ENCODE measurements at places on chromosomes 1 and 21. TPM values are rescaled to one million over a fixed set of nuclear protein-coding genes. Genes with fewer than 3 reads are reported as not detected.

DNA sequence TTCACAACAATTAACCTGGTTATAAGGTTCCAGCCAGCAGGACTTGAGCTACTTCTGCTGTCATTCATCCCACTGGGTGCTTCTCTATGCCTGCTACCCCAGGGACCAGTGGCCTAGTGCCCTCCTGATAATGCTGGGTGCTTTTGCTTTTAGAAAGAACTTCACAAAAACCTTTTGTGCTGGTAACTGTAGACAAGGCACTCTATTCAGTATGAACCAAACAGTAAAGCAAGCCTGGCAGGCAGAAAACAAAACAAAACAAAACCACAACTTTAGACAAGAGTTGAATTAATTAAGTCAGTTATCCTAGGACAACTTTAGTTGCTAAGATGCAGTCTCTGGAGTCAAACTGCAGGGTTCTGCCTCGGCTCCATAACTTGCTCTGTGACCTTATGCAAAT, 61.9 kb upstream of the ADGRL2 start:
- DNase-seq, result no peak
- no peaks in the 10 kb centered on the region for H3K4me1 ChIP-seq
- H3K27me3 ChIP-seq, result no peaks in the 10 kb centered on the region

Gene PWP2
- polyA plus RNA-seq, result 3.0 TPM

- H3K27ac ChIP-seq, result no peak overlapping the region
- H3K36me3 ChIP-seq, result peaks cover 25% of the 10 kb centered on the region
- no peak overlapping the region for H3K4me3 ChIP-seq
- H3K27me3 ChIP-seq, result no peaks in the 10 kb centered on the region
- H3K4me1 ChIP-seq, result peaks cover 3% of the 10 kb centered on the region
Observed at GRCh38 chr1:151984313-151984956, 9.2 kb downstream of the S100A10 start.

DNA sequence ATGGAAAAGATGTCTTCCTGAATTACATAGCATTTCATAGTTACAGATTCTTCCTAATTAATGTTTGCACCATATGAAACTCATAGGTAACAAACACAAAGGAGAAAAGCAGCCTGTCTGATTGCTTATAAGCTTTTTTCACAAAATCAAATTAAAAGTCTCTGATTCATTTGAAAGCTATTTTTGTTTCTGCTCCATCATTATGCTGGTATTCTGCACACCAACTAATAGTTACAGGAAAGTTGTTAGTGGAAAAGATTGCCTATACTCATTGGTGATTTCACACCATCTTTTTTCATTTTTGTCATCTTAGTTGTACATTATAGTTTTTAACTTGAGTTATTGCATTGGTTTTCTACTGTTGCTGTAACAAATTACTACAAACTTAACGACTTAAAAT, 70.0 kb downstream of the PRKAA2 start:
- no peak for DNase-seq
- no peaks in the 10 kb centered on the region for H3K36me3 ChIP-seq
- no peak overlapping the region for H3K4me3 ChIP-seq
- no peaks in the 10 kb centered on the region for H3K4me1 ChIP-seq

- H3K4me3 ChIP-seq, result no peak overlapping the region
- DNase-seq, result no peak
- H3K27me3 ChIP-seq, result no peaks in the 10 kb centered on the region
- no peak overlapping the region for H3K27ac ChIP-seq
Observed at GRCh38 chr1:118340928-118341910, 156.2 kb upstream of the SPAG17 start.

GRCh38 chr1:31785947-31786290, 21.8 kb upstream of the ADGRB2 start:
- peaks cover 55% of the 10 kb centered on the region for H3K4me1 ChIP-seq
- H3K4me3 ChIP-seq, result no peak overlapping the region
- H3K27ac ChIP-seq, result no peak overlapping the region
- DNase-seq, result no peak

Gene SDF4
- 94.8 TPM for polyA plus RNA-seq

Gene AVPR1B
- polyA plus RNA-seq, result not detected

Gene SYCP1
- not detected for polyA plus RNA-seq

Gene CELA3A
- not detected for polyA plus RNA-seq

Gene NMNAT1
- 7.2 TPM for polyA plus RNA-seq

GRCh38 chr1:226409392-226409791, 1.5 kb upstream of the PARP1 start:
- H3K27me3 ChIP-seq, result no peaks in the 10 kb centered on the region
- peaks cover 40% of the 10 kb centered on the region for H3K4me1 ChIP-seq
- no peak overlapping the region for H3K27ac ChIP-seq
- H3K4me3 ChIP-seq, result no peak overlapping the region
- H3K36me3 ChIP-seq, result no peaks in the 10 kb centered on the region

Gene GABRD
- not detected for polyA plus RNA-seq

DNA sequence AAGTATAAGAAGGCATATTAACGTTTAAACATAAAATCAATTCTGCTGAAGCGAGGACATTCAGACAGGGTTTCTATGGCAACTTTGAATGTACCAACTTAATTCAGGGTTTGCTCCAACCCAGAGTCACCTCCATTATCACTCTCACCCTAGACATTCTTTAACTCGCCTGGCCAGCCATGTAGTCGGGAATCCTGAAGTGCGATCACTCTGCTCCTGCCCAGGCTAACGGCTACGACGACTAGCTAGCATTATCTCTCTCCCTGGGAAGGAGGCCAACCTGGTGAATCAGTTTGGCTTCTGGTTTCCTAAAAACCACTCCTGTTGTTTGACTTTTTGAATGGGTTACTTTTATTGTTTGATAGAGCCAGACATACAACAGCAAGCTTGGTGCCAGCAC, 38.9 kb upstream of the ZBTB18 start:
- H3K4me1 ChIP-seq, result no peaks in the 10 kb centered on the region
- H3K36me3 ChIP-seq, result no peaks in the 10 kb centered on the region
- H3K27me3 ChIP-seq, result no peaks in the 10 kb centered on the region
- DNase-seq, result no peak

GRCh38 chr1:86987446-86987845, 73.0 kb downstream of the HS2ST1 start:
- no peaks in the 10 kb centered on the region for H3K36me3 ChIP-seq
- H3K27ac ChIP-seq, result peak overlapping the region; percentile 38
- H3K4me3 ChIP-seq, result no peak overlapping the region
- peaks cover 27% of the 10 kb centered on the region for H3K4me1 ChIP-seq
- no peaks in the 10 kb centered on the region for H3K27me3 ChIP-seq
- DNase-seq, result no peak

GRCh38 chr1:113935970-113936369, 6.8 kb downstream of the HIPK1 start:
- no peak overlapping the region for H3K4me3 ChIP-seq
- H3K36me3 ChIP-seq, result peaks cover 4% of the 10 kb centered on the region
- peaks cover 63% of the 10 kb centered on the region for H3K4me1 ChIP-seq

DNA sequence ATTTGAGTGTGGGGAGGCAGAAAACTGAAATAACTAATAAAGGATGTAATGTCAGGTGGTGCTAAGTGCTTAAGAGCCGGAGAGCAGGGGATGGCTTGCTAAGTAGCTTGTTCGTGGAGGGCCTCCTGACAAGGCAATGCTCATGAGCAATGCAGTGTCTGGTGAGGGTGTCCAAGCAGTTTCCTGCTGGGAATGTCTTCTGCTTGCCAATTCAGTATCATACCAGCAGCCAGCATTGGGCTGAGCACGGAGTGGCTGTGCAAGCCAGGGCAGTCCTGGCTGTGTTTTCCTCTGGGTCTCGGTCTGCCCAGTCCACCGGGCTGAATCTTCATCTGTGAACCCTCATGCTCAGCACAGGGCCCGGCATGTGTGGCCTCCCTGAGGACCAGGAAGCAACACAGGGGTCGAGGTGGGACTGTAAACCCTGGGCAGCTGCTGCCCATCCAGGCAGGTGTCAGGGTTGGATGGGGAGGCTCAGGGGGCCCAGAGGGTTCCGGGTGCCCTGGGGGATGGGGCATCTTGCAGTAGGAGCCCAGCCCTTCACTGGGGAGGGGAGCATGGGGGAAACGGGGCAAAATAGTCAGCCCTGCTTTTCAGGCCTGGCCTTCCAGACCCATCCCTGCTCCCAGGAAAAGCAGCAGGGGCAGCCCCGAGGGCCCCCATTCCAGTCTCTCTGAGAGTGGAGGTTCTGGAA, 27.5 kb downstream of the EDN2 start:
- peaks cover 5% of the 10 kb centered on the region for H3K27me3 ChIP-seq
- H3K4me3 ChIP-seq, result no peak overlapping the region
- H3K27ac ChIP-seq, result no peak overlapping the region

DNA sequence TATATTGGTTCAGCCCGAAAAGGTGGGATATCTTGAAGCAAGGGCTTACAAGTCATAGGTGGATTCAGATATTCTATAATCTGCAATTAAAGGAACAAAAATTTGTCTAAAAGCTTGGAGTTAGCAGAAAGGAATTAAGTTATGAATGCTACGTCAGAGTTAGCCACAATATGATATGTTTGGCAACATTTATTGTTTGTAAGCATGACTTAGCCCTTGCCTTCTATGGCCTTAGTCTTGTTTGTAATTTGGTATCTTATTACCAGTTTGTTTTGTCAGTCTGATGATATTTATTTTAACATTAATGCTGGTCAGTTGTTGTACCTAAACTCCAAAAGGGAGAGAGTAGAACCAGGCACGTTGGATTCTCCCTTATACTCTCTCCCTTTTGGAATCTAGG, 43.1 kb upstream of the SUCO start:
- no peak overlapping the region for H3K27ac ChIP-seq
- no peaks in the 10 kb centered on the region for H3K4me1 ChIP-seq
- H3K4me3 ChIP-seq, result no peak overlapping the region
- no peak for DNase-seq
- H3K36me3 ChIP-seq, result no peaks in the 10 kb centered on the region

DNA sequence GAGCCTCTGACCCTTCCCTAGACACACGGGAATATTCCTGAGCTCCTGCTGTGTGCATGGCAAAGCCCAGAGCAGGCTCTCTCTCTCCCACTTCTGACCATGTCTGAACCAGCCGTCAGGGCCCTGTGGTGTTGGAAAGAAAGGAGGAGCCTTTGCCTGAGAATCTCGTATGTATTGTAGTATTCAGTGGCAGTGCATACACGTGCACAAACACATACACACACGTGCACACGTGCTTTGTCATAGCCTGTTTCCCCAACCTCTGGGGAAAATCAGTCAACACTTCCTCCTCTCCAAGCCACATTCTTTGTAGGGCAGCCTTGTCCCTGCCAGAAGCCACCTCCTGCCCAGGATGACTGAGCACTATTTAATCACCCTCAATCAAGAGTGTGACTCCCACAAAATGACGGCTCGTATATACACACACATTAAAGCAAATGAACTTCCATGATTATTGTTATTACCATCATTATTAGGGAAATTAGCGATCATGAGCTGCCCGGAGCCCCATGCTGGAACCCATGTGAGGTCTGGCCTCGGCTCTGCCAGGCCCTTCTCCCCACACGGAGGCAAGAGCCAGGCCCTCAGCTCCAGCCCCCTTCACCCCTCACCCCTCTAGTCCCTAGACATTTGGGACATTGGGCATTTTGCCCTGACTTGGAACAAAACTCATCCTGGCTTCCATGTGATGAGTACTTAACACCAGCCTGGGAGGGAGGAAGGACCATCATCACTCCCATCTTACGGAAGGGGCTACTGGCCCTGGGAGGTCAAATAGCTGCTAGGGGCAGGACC, 331.9 kb downstream of the NPHP4 start:
- no peak for DNase-seq
- H3K4me3 ChIP-seq, result no peak overlapping the region
- no peak overlapping the region for H3K27ac ChIP-seq

Gene ACKR1
- polyA plus RNA-seq, result not detected

DNA sequence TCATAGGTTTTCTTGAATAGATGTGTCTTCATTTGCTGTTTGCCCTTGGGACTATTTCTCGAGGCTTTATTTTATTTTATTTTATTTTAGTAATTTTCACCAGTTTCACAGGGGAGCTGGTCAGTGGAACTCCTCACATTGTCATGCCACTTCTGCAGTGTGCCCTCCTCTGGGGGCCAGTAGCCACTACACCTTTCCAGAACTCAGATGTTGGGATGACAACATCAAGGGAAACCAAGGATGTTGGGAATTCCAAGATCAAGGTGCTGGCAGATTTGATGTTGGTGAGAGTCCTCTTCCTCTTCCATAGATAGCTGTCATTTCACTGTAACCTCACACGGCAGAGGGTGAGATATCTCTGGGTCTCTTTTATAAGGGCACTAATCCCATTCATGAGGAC, 35.5 kb downstream of the SLC26A9 start:
- peaks cover 8% of the 10 kb centered on the region for H3K4me1 ChIP-seq
- DNase-seq, result no peak
- H3K27ac ChIP-seq, result no peak overlapping the region
- no peak overlapping the region for H3K4me3 ChIP-seq

Gene THBS3
- polyA plus RNA-seq, result 1.1 TPM

GRCh38 chr1:108572182-108572581, 12.3 kb downstream of the EEIG2 start:
- H3K36me3 ChIP-seq, result peaks cover 7% of the 10 kb centered on the region
- no peak overlapping the region for H3K27ac ChIP-seq
- no peak for DNase-seq

Gene S100A9
- 23.4 TPM for polyA plus RNA-seq

Gene C1QA
- not detected for polyA plus RNA-seq

DNA sequence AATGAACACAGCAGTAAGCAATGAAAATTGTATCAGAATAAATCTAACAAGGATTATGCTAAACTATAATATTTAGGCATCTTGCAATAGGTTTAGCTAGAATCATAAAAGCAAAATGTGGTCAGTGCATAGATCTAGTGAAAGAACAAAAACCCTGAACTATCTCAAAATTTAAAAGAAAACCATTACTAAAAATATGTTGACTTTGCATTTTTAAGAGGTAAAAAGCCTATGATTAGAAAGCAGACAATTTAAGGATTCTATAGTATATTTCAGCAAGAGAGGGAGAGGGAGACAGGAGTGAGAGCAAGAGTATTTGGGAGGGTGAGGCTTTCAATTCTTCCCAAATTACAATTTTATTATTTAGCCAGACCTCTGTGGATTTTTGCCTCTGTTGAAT, 219.4 kb downstream of the TTLL7 start:
- no peak for DNase-seq
- no peak overlapping the region for H3K27ac ChIP-seq
- H3K4me1 ChIP-seq, result no peaks in the 10 kb centered on the region
- no peak overlapping the region for H3K4me3 ChIP-seq

Gene CLIC6
- polyA plus RNA-seq, result not detected

GRCh38 chr1:180143359-180143758, 11.3 kb upstream of the QSOX1 start:
- H3K36me3 ChIP-seq, result no peaks in the 10 kb centered on the region
- H3K4me1 ChIP-seq, result no peaks in the 10 kb centered on the region
- no peak overlapping the region for H3K4me3 ChIP-seq
- DNase-seq, result no peak
- H3K27me3 ChIP-seq, result peaks cover 9% of the 10 kb centered on the region
- H3K27ac ChIP-seq, result no peak overlapping the region

GRCh38 chr1:3393987-3394920, 60.2 kb upstream of the ARHGEF16 start:
- H3K27ac ChIP-seq, result no peak overlapping the region
- no peak for DNase-seq
- no peaks in the 10 kb centered on the region for H3K36me3 ChIP-seq
- no peaks in the 10 kb centered on the region for H3K4me1 ChIP-seq
- no peak overlapping the region for H3K4me3 ChIP-seq

Gene OSCP1
- polyA plus RNA-seq, result not detected

All from naive B cell (primary cell).